HCT116 (cell line): ENCODE measurements at places on chromosomes 3 and 15. TPM values are rescaled to one million over a fixed set of nuclear protein-coding genes. Genes with fewer than 3 reads are reported as not detected.

- no peak overlapping the region for H3K27ac ChIP-seq
- H3K36me3 ChIP-seq: no peaks in the 10 kb centered on the region
- H3K4me1 ChIP-seq: peaks cover 13% of the 10 kb centered on the region; the same call in 1 of the 2 replicates
- H3K4me3 ChIP-seq: no peak overlapping the region
These were observed 53.7 kb downstream of the PIK3CB start for GRCh38 chr3:138781012-138781470.

DNA sequence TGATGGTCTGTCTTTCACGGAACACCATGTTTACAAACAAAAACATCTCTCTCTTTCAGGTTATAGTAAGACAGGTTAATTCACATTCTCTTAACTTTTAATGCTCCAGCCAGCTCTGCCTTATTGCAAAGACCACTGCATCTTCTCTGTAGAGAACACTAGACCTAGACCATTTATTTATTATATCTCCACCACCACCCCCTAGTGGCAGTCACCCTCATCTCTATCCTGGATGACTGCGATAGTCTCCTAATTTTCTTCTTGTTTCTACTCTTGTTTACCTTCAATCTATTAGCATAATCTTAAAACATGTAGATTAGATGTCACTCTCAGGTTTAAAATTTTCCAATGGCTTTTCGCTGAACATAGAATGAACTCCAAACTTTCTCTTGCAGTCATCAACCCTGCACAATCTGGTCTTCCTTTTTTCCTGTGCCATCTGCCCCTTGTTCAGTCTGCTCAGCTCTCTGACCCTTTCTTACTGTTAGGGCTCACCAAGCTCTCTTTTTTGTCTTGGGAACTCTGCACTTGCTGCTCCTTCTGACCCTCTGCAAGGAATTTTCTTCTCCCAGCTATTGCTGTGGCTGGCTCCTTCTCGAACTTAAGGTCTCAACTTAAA, 155.6 kb downstream of the SQOR start:
- H3K27me3 ChIP-seq: no peaks in the 10 kb centered on the region
- no peaks in the 10 kb centered on the region for H3K36me3 ChIP-seq
- no peak overlapping the region for H3K27ac ChIP-seq
- no peaks in the 10 kb centered on the region for H3K4me1 ChIP-seq
- peak; percentile 6 for DNase-seq
- no peak overlapping the region for H3K4me3 ChIP-seq

DNA sequence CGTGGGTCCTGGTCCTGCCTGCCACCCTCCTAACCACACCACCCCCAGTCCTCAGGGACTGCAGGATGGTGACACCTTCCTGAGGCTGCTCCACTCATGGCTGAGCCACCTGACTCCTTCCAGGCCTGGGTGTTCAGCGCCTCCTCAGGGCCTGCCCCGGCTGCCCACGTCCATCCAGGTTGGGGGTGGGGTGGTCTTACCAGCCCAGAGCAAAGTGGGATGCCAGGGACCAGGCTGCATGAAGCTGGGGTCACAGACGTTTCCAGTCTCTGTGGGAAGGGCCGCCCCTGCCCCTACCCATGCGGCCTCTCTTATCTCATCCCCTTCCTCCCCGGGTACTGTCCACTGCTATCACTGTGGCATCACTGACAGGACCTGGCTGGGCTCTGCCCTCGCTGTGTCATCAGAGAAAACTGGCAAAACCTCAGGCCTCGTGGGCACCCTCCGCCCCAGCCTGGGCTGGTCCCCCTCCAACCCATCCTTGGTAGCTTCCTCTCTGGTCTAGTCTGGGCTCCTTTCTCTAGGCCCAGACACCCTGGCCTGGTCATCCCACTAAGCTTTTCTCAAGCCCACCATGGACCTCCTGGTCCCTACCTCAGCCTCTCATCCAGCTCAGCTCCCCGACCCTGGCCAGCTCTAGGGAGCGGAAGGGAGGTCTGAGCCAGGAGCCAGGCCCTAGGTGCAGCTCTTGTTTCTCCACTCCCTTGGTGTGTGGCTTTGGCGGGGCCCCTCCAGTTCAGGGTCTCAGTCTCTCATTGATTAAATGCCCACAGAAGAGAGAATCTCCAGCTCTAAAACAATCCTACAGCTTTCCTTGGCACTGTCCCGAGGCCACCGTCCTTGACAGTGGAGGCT, 32.9 kb downstream of the WNT7A start:
- no peaks in the 10 kb centered on the region for H3K36me3 ChIP-seq
- DNase-seq: no peak
- H3K4me3 ChIP-seq: no peak overlapping the region

DNA sequence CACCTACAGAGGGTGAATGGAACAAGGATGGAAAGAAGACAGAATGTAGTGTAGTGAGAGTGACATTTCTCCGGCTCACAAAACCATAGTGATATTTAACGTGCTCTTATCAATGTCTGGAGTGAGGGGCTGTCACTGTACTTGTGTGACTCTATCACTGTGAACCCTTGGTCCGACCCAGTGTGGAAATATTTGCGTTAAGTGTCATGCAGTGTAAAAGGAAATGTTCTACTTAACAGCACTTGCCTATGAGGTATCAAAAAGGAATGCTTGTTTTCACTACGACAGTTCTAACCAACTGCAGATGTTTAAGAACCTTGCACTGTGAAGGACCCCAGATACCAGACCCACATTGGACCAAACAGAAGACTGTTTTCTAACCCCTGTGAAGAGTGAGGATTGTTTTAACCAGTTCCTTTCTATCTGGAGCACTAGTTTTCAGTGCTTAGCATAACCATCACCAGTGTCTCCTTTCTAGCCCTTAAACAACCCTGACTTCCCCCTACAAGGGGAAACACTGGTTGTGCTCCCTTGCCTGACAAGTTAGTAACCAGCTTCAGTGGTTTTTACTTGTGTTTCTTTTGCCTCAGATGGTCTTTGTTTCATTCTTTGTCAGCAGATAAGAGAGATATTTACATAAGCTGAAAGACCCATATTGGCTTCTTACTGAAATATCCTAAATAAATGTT, 144.7 kb upstream of the ABHD17C start:
- no peaks in the 10 kb centered on the region for H3K4me1 ChIP-seq
- H3K4me3 ChIP-seq: no peak overlapping the region
- no peaks in the 10 kb centered on the region for H3K36me3 ChIP-seq
- H3K27ac ChIP-seq: no peak overlapping the region

DNA sequence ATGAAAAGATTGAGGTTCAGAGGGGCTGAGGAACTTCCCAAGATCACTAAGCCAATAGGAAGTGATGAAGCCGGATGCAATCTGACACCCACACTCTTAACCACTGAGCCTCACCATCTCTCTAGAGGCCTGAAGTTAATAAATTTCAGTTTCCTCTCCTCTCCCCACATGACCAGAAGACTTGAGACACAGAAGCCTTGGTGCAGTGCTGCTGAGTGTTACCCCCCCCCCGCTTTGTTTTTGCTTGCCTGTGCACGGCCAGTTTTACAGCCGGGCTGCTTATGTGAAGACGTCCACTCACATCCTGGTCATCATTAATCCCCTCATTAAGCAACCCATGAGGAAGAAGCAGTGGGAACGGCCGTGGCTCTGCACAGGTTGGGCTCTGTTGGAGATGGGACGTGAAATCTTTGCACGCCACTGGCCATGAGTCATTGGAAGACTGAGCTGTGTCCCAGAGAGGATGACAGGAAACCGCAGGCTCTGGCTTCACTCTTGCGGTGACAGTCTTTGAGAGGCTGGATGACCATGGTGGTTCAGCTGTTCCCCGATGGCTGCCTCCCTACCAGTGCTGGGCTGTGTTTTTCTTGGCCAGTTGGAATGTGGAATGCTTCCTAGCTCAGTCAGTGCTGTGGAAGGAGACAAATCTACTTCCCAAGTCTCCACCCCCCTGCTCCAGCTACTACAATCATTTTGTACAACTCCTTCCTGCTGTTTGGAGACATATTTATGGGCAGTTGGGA, 232.6 kb upstream of the LRTM1 start:
- no peak overlapping the region for H3K4me3 ChIP-seq
- H3K27ac ChIP-seq: no peak overlapping the region
- DNase-seq: no peak
- no peaks in the 10 kb centered on the region for H3K4me1 ChIP-seq

DNA sequence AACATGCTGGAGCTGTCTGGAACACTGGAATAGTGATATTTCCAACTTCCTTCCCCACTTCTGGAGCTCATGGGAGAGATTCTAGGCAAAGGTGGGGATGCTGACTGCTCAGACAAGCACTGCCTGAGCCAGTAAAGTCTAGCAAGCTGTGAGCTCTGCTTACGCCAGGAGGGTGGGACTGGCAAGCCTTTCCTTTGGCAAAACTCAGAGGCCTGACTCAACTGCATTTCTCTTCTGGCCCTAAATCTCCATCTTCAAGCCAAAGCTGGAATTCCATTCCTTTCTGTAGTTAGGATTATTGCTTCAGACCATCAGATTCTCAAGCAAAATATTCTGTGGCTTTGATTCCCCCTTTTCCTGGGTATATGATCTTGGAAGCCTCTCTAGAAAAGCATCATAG, 20.3 kb upstream of the EPB42 start:
- no peak overlapping the region for H3K4me3 ChIP-seq
- DNase-seq: no peak
- no peak overlapping the region for H3K27ac ChIP-seq

DNA sequence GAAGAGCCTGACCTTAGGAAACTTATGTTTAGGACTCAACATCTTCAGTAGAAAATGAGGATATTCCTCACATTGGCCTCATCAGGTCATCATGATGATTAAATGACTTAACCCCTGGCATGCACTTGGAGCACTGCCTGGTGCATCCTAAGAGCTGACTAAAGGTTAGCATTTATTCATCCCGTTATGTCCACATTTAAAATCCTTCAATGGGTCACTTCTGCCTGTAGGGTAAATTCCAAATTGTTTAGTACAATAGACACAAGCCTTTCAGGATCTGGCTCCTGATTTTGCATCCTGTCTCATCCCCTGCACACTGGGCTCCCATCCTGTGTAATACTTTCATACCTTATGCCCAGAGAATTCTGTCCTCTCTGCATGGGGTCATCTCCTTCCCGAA, 195.2 kb upstream of the MCTP2 start:
- peaks cover 8% of the 10 kb centered on the region; the same call in 1 of the 2 replicates for H3K27me3 ChIP-seq
- DNase-seq: no peak
- no peaks in the 10 kb centered on the region for H3K36me3 ChIP-seq
- no peak overlapping the region for H3K27ac ChIP-seq
- no peaks in the 10 kb centered on the region for H3K4me1 ChIP-seq

GRCh38 chr15:22995795-22996194, 15.6 kb upstream of the CYFIP1 start:
- peaks cover 9% of the 10 kb centered on the region for H3K36me3 ChIP-seq
- no peak overlapping the region for H3K27ac ChIP-seq
- no peak for DNase-seq
- H3K4me1 ChIP-seq: no peaks in the 10 kb centered on the region

GRCh38 chr15:60631620-60632019, 152.7 kb upstream of the ICE2 start:
- no peak for DNase-seq
- peaks cover 61% of the 10 kb centered on the region for H3K27me3 ChIP-seq
- no peak overlapping the region for H3K4me3 ChIP-seq
- H3K27ac ChIP-seq: no peak overlapping the region
- no peaks in the 10 kb centered on the region for H3K36me3 ChIP-seq
- H3K4me1 ChIP-seq: no peaks in the 10 kb centered on the region

- no peaks in the 10 kb centered on the region for H3K36me3 ChIP-seq
- H3K4me3 ChIP-seq: no peak overlapping the region
- H3K27me3 ChIP-seq: peaks cover 44% of the 10 kb centered on the region
- H3K27ac ChIP-seq: no peak overlapping the region
- no peak for DNase-seq
These were observed 250.9 kb downstream of the NR2F2 start for GRCh38 chr15:96581371-96581770.

A4GNT gene
- total RNA-seq: not detected

POLQ gene
- total RNA-seq: 12.3 TPM

TMEM212 gene
- not detected for total RNA-seq

IQCH gene
- total RNA-seq: 4.6 TPM
